Neural progenitor cell (in vitro differentiated cells): ENCODE measurements at places on chromosomes 1 and 21. TPM values are rescaled to one million over a fixed set of nuclear protein-coding genes. Genes with fewer than 3 reads are reported as not detected.

ST3GAL3 gene
- total RNA-seq = 13.6 and 29.7 TPM in 2 replicates

GNPAT gene
- total RNA-seq = 105 and 137 TPM in 2 replicates

TBX15 gene
- total RNA-seq = 2.8 and 2.9 TPM in 2 replicates

TGFB2 gene
- total RNA-seq = 0.37 and 1.9 TPM in 2 replicates

KLHDC7A gene
- 0.53 TPM in 1 of 2 replicates, not detected in the other for total RNA-seq

KISS1 gene
- not detected in 2 replicates for total RNA-seq

OPRD1 gene
- 0.37 and 0.77 TPM in 2 replicates for total RNA-seq

HFM1 gene
- 15.1 and 36.3 TPM in 2 replicates for total RNA-seq

TMCC2 gene
- total RNA-seq = 7.1 and 12.1 TPM in 2 replicates

ZBTB18 gene
- total RNA-seq = 26.8 and 30.1 TPM in 2 replicates

HPCA gene
- total RNA-seq = 1.0 TPM in 1 of 2 replicates, not detected in the other

- DNase-seq = no peak
- H3K4me1 ChIP-seq = no peaks in the 10 kb centered on the region
- no peak overlapping the region for H3K4me3 ChIP-seq
- no peak overlapping the region for H3K27ac ChIP-seq
- H3K27me3 ChIP-seq = no peaks in the 10 kb centered on the region
Observed at GRCh38 chr1:201321826-201322390, 38.6 kb downstream of the PKP1 start.

- no peak overlapping the region for H3K4me3 ChIP-seq
- H3K27ac ChIP-seq = no peak overlapping the region
- DNase-seq = no peak
- H3K36me3 ChIP-seq = no peaks in the 10 kb centered on the region
- H3K4me1 ChIP-seq = no peaks in the 10 kb centered on the region
- no peaks in the 10 kb centered on the region for H3K27me3 ChIP-seq
Observed at GRCh38 chr1:217526636-217527035, 104.3 kb downstream of the GPATCH2 start.

- H3K27ac ChIP-seq = no peak overlapping the region
- peaks cover 5% of the 10 kb centered on the region for H3K4me1 ChIP-seq
- no peaks in the 10 kb centered on the region for H3K27me3 ChIP-seq
Observed at GRCh38 chr1:182295697-182296096, 95.9 kb downstream of the GLUL start.

GRCh38 chr21:29130270-29130969, at the start of gene MAP3K7CL:
Gene MAP3K7CL, plus strand, starts transcription at chr21:29130644. Its CDS starts 2,701 bp downstream, at chr21:29133345.
- H3K36me3 ChIP-seq = no peaks in the 10 kb centered on the region
- no peaks in the 10 kb centered on the region for H3K4me1 ChIP-seq
- no peak for DNase-seq

DNA sequence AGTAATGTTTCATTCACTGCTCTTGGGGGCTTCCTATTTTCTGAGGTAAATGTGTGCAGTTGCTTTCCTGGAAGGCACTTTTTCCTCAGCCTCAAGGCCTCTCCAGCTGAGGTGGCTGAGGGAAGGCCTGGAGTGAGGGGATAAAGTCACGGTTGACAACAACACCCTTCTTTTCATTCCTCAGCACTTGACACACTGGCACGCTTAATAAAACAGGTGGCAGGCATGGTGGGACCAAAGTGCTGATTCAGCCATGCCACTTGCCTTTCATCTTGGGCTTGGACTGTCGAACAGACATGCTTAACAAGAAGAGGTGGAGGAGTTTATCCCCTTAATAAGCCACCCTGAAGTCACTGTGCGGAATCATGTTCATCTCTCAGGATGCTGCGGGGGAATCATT, 23.6 kb upstream of the GRHL3 start:
- no peaks in the 10 kb centered on the region for H3K36me3 ChIP-seq
- no peaks in the 10 kb centered on the region for H3K27me3 ChIP-seq
- peaks cover 22% of the 10 kb centered on the region for H3K4me1 ChIP-seq
- no peak overlapping the region for H3K4me3 ChIP-seq
- no peak for DNase-seq

- no peaks in the 10 kb centered on the region for H3K36me3 ChIP-seq
- no peaks in the 10 kb centered on the region for H3K4me1 ChIP-seq
- H3K27me3 ChIP-seq = no peaks in the 10 kb centered on the region
- DNase-seq = no peak
- no peak overlapping the region for H3K4me3 ChIP-seq
Observed at GRCh38 chr1:92755541-92756461, 29.1 kb downstream of the EVI5 start.

GRCh38 chr1:78722105-78722504, 72.5 kb downstream of the IFI44 start:
- H3K36me3 ChIP-seq = no peaks in the 10 kb centered on the region
- H3K4me1 ChIP-seq = no peaks in the 10 kb centered on the region

DNA sequence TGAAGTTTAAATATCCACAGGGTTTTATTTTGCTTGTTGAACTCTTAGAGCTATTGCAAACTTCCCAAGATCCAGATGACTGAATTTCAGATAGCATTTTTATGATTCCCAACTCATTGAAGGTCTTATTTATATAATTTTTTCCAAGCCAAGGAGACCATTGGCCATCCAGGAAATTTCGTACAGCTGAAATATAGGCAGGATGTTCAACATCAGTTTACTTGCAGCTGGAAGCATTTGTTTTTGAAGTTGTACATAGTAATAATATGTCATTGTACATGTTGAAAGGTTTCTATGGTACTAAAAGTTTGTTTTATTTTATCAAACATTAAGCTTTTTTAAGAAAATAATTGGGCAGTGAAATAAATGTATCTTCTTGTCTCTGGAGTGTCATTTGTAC, 32.8 kb upstream of the DDR2 start:
- H3K27me3 ChIP-seq = no peaks in the 10 kb centered on the region
- H3K27ac ChIP-seq = no peak overlapping the region
- no peaks in the 10 kb centered on the region for H3K4me1 ChIP-seq
- peaks cover 10% of the 10 kb centered on the region for H3K36me3 ChIP-seq
- H3K4me3 ChIP-seq = no peak overlapping the region

DNA sequence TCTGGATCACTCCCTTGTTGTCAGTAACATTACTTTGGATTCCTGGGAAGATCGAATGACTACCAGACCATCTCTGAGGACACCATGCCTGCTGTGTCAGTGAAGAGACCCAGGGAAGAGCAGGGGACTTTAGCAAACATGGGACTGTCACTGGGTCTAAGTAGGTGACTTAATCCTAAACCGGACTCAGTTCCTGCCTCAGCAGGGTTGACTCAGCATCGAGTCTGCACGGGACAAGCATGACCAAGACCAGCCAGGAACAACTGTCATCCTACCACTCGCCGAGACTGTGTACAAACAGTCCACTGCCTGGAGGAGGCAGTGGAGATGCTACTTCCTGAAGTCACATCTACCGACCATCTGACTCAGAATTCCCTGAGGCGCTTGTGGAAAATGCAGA, 53.2 kb upstream of the RAB4A start:
- H3K27me3 ChIP-seq = no peaks in the 10 kb centered on the region
- no peaks in the 10 kb centered on the region for H3K36me3 ChIP-seq
- no peak overlapping the region for H3K27ac ChIP-seq
- no peak overlapping the region for H3K4me3 ChIP-seq

GRCh38 chr1:230109895-230110667, 43.0 kb downstream of the GALNT2 start:
- H3K4me3 ChIP-seq = no peak overlapping the region
- H3K36me3 ChIP-seq = no peaks in the 10 kb centered on the region
- no peak overlapping the region for H3K27ac ChIP-seq
- H3K4me1 ChIP-seq = peaks cover 43% of the 10 kb centered on the region

DNA sequence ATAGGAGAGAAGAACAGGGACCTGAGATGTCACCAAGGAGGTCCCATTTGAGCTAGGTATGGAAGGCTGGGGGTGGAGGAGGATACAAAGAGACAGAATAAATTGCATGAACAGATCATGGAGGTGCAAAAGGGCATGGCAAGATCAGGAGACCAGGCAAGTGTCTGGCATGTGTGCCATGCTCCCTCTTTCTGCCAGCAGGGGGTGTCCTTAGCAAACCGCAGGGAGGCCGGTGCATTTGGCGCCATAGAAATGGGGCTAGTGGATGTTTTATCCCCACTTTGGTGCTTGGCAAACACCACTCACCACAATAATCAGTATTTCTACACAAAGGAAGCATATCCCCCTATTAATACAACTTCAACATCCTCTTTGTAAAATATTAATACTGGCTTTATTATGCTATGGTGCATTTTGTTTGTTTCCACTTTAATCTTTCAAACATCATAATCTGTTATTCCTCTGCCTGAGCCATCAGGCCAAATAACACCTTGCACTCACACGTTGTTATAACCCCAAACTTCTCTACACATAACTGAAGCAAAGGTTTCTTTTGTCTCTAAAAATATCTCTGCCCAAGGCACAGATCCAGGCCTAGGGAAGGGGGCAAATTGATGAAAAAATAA, 25.9 kb downstream of the S100A6 start:
- peak; percentile 60 for DNase-seq
- H3K36me3 ChIP-seq = no peaks in the 10 kb centered on the region
- H3K27me3 ChIP-seq = peaks cover 6% of the 10 kb centered on the region
- no peak overlapping the region for H3K4me3 ChIP-seq

DNA sequence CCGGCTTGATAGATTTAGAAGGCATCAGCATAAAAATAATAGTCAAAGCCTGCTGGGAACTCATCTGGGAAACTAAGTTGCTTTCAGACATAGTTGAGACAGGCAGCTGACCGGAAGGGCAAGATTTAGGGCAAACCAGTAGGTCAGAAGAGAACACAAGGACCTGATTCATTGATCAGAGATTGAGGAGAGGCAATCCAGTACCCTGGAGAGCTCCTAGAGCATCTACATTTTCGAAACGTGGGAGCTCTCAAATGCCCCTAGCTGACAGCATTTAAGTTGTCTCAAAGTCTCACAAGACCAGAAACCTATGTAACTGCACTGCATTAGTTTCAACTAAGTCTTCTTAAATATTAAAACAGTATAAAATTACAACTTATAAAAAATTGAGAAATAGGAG, 22.9 kb upstream of the MTF2 start:
- no peaks in the 10 kb centered on the region for H3K4me1 ChIP-seq
- peak; percentile 83 for DNase-seq
- H3K4me3 ChIP-seq = no peak overlapping the region

GRCh38 chr1:150562446-150563339, 13.5 kb downstream of the ADAMTSL4 start:
- peaks cover 37% of the 10 kb centered on the region for H3K4me1 ChIP-seq
- DNase-seq = peak; percentile 73
- no peaks in the 10 kb centered on the region for H3K36me3 ChIP-seq
- peak overlapping the region; percentile 64 for H3K4me3 ChIP-seq

DNA sequence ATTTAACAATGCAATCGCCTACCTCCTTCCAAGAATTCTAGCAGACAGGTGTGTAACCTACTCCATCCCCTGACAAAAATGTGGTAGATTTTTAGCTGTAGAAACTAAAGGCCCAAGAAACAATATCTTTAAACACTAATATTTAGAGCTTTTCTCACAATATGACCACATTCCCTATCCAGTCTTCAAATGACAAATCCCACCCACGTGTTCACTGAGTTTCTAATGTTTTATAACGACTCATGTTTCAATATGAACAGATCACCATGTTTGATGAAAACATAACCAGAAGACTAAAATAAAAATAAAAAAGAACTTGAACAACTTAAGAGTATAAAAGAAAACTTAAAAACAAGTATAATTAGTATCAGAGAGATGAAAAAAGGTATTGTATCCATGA, 24.6 kb downstream of the RSBN1 start:
- H3K4me1 ChIP-seq = peaks cover under 1% of the 10 kb centered on the region
- no peak for DNase-seq
- no peak overlapping the region for H3K4me3 ChIP-seq
- peaks cover 9% of the 10 kb centered on the region for H3K36me3 ChIP-seq
- no peaks in the 10 kb centered on the region for H3K27me3 ChIP-seq

GRCh38 chr21:28604946-28605537, 387.6 kb downstream of the LTN1 start:
- no peaks in the 10 kb centered on the region for H3K36me3 ChIP-seq
- H3K27me3 ChIP-seq = no peaks in the 10 kb centered on the region
- H3K27ac ChIP-seq = no peak overlapping the region
- H3K4me1 ChIP-seq = no peaks in the 10 kb centered on the region
- no peak for DNase-seq
- H3K4me3 ChIP-seq = no peak overlapping the region

GRCh38 chr1:229848752-229849677, 218.0 kb upstream of the GALNT2 start:
- H3K36me3 ChIP-seq = no peaks in the 10 kb centered on the region
- peak; percentile 57 for DNase-seq
- H3K4me3 ChIP-seq = no peak overlapping the region
- no peaks in the 10 kb centered on the region for H3K27me3 ChIP-seq
- no peak overlapping the region for H3K27ac ChIP-seq

- peak overlapping the region; percentile 69 for H3K4me3 ChIP-seq
- no peak overlapping the region for H3K27ac ChIP-seq
- peaks cover 5% of the 10 kb centered on the region for H3K4me1 ChIP-seq
- no peaks in the 10 kb centered on the region for H3K36me3 ChIP-seq
Observed at GRCh38 chr1:33036051-33036525, 595 bp downstream of the AK2 start.

DNA sequence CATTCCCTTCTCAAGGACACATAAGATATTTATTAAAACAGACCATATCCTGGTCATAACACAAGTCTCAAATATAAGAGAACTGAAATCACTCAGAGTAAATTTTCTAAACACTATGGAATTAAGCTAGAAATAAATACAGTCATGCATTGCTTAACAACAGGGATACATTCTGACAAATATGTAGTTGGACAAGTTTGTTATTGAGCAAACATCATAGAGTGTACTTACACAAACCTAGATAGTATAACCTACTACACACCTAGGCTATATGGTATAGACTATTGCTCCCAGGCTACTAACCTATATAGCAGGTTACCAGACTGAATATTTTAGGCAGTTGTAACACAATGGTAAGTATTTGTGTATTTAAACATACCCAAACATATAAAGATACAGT, 104.0 kb downstream of the MIS18A start:
- H3K4me3 ChIP-seq = no peak overlapping the region
- H3K4me1 ChIP-seq = no peaks in the 10 kb centered on the region
- no peak for DNase-seq
- no peak overlapping the region for H3K27ac ChIP-seq

GRCh38 chr1:226823643-226824042, 46.8 kb upstream of the PSEN2 start:
- no peaks in the 10 kb centered on the region for H3K36me3 ChIP-seq
- H3K4me1 ChIP-seq = peaks cover 4% of the 10 kb centered on the region
- DNase-seq = no peak
- H3K4me3 ChIP-seq = no peak overlapping the region

GRCh38 chr1:203369666-203370065, 18.7 kb upstream of the FMOD start:
- H3K27ac ChIP-seq = no peak overlapping the region
- no peak overlapping the region for H3K4me3 ChIP-seq
- no peaks in the 10 kb centered on the region for H3K36me3 ChIP-seq
- no peak for DNase-seq
- H3K4me1 ChIP-seq = peaks cover 11% of the 10 kb centered on the region
